ENCODE measurements at places on chromosomes 2 and 18.

- no peak for DNase-seq
These were observed 551.3 kb upstream of the RAB6C start for GRCh38 chr2:129428086-129428660.

DNA sequence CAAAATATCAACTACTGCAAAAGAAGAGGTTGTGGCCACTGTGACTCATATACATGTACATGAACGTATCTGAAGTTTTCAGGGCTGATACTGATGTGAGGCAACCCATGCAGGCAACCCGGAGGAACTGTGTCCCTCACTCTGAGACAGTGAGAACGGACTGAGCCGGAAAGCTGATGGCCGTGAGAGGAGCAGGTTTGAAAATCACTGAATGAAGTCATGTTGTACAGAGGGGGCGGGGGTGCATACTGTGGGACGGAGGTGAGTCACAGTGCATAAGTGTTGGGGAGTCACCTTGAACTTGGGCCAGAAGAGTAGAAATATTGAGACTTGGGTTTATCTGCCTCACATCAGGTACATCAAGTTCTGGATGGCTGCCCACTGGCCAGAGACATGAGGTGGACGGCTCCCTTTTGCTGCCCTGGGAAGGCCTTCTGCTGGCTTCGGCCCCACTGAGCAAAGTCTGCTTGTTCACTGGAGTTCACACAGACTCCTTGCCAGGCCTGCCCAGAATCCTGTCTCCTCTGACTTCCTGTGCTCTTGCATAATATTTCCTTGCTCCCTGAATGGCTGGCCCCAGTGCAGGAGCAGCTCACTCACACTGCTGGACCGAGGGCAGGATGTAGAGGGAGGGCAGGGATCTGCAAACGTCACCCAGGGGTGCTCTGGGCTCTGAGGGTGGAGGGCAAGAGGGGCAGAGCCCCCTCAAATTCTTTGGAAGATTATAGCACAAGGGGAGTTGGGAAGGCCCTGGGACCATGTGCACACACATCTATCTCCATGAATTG lies 18.1 kb downstream of the EPAS1 start:
- peak; percentile 100 for DNase-seq

GRCh38 chr18:75179819-75180600 lies 28.9 kb downstream of the PTGR3 start:
- DNase-seq: no peak

DNA sequence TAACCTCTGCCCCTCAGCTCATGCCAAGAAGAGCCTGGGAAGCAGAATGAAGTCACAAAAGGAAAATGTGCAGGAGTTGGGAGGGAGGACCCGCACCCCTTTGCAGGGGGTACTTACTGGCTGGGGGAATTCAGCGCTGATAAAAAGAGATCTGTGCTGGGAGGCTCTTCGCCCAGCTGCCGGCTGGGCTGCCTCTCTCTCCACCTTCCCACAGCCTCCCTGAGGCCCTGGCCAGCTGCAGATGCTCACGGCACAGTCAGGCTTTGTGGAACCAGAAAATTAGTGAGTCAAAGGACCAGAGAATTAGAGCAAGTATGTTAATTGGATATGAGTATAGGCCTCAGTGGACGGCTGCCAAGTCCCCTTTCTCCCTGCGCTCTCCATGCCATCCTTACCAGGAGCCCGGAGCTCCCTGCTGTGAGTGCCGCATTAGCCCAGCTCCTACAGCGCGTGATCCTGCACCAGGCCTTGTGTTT lies 181.7 kb upstream of the SH3BP4 start:
- DNase-seq: peak; percentile 48

- peak; percentile 99 for DNase-seq
These were observed 136.4 kb downstream of the SCG2 start for GRCh38 chr2:223465793-223466192.

DNA sequence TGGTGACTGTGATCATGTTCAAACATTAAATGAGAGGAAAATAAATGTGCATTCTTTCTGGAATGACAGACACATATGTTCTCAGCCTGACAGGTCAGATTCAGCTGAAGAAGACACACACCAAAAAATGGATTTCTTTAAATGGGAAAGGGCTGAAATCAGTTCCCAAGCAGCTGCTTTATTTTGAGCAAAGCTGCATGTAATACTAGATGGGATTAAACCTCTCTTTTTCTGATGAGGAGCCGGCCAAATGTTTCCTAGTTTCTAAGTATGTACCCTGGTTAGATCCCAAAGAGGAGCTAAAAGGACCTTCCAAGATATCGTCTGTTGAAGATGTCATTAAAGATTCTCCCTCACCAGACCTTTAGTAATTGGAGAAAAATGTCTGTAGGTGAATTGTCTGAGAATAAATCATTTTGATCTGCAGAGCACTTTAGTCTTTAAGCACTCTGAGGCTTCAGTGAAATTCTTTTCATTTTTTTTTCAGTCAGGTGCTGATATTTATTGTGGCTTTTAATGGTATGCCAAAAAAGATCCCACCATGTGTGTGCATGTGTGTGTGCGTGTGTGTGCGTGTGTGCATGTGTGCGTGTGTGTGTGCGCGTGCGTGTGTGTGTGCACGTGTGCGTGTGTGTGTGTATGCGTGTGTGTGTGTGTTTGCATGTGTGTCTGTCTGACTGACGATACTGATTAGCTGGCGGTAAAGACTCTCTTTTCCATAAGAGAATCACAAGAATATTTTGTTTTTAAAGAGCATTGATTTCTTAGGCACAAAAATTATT lies 175.8 kb downstream of the IRS1 start:
- DNase-seq: no peak

DNA sequence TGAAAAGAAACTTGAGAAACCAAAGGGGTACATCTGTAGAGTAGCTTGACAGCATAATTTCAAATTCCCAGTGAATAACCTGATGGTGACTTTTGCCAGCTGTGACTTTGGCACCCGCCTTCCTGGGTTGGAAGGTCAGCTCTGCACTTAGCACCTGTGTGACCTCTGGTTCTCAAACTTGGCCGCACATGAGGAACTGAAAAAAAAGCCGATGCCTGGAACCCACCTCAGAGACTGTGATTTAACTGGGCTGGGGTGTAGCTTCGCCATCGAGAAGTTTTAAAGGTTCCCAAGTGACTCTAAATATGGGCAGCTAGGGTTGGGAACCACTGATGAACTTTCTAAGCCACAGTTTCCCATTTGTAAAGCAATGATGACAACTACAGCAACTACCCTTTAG lies 6.5 kb downstream of the EFEMP1 start:
- no peak for DNase-seq

DNA sequence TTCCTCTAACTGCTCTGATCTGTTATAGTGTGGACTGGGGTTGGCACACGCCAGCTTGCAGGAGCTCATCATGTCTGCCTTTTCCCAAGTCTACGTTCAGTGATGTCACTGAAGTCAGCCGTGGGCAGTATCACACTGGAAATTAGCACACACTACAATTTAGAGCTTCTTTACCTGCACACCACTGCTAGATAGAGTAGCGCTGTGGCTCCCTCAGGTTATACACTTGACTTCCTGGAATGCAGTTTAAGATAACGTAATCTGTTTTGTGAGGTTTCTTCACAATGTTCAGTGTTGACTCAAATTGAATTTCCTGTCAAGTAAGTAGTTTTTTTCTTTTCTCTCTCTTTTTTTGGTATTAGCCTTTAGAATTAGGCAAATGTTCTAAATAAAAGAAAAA lies 487.2 kb downstream of the DCDC2C start:
- no peak for DNase-seq

DNA sequence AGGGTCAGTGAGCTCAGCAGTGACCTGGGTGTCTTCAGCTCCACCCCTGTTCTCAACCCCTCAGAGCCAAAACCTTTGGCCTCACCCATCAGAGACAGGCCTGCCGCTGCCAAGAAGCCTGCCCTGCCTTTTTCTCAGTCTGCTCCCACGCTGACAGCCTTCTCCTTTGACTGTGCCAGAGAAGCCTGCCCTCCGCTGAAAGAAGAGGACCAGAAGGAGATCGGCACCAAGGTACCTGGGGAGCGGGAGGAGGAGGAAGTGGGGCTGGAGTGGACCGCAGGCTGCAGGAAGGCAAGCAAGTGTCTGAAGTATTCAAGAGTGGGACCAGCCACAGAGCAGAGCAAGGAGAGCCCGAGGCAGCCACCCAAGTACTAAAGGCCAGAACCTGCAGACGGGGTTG lies 33.2 kb downstream of the TOGARAM2 start:
- DNase-seq: no peak

DNA sequence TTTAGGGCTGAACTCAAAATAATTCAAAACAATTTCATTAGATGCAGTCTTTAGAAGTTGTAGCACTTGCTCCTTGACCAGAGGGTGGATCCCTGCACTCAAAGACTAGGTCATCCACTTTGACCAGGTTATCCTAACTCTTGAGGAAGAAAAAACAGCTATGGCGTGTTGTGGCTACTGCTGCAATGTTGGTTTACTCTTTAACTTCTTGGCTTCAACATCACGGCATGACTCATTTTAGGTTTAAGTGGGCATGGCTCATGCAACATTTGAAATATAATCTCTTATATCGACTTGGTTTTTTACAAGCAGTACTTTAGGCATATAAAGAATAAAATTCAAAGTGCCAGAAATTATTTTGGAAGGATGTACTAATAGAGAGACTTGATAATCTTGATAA lies 35.4 kb downstream of the ANKRD29 start:
- peak; percentile 75 for DNase-seq

DNA sequence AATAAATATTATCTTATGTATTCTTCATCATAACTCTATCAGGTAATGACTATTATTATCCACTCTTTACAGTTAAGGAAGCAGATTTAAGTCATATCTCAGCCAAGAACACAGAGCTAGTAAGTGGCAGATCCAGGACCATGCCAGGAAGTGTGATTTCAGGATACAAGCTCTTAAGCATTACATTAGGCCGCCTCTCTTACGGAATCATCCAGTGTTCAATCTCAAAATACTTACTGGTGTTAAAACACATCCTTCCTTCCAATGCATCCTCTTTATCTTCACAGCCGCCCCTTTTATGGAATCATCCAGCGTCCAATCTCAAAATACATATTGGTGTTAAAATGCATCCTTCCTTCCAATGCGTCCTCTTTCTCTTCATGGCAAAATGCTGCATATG lies 14.7 kb upstream of the RGPD4 start:
- no peak for DNase-seq

- DNase-seq: no peak
These were observed 2.1 kb upstream of the CACNB4 start for GRCh38 chr2:152100961-152101360.

- DNase-seq: no peak
These were observed 210.8 kb downstream of the PAX3 start for GRCh38 chr2:222087998-222088397.

- DNase-seq: no peak
These were observed 360.4 kb upstream of the ZC3H15 start for GRCh38 chr2:186125625-186126024.

DNA sequence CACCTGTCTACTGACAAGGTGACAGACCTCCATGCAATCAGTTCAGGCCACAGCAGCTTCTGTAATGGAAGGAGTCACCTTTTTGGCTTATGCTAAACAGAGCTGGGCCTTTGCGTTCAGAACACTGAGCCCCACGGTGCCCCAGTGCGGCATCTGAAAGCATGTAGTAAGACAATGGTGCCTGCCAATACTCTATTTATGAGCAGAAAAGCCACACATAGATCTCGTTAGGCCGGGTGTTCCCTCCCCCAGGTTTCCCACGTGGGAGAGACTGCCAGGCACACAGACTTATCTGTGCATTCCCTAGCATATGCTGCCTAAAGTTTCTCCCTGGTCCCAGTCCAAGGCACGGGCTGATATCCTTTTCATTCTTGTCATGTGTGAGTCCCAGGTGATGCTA lies 150.9 kb downstream of the ACTR3 start:
- no peak for DNase-seq

- DNase-seq: no peak
These were observed 52.3 kb upstream of the ST8SIA5 start for GRCh38 chr18:46809145-46809544.

DNA sequence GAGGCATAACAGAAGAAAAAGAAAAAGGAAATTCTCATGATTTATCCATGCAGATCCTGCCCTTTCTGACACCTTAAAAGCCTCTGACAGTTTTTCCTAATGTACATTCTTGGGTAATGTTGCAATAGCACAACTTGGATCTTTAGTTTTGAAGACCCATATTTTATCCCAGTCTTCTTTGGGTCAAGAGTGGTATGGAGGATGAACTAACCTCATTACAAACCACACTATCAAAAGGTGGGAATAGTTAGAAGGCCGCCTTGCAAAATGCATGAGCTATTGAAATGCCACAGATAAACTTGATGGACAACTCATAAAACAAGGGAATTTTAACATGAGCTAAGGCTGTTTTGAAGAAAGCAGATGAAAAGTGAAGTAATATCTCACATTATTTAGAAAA lies 1479.8 kb upstream of the ACVR2A start:
- DNase-seq: no peak

GRCh38 chr18:45980229-45980628 lies 13.1 kb upstream of the EPG5 start:
- DNase-seq: no peak
